Activated T-cell treated with anti-CD3 and anti-CD28 coated beads, Interleukin-2, amount 50 U/mL, for 24 hours (primary cell): ENCODE measurements at places on chromosomes 12 and 14.

DNA sequence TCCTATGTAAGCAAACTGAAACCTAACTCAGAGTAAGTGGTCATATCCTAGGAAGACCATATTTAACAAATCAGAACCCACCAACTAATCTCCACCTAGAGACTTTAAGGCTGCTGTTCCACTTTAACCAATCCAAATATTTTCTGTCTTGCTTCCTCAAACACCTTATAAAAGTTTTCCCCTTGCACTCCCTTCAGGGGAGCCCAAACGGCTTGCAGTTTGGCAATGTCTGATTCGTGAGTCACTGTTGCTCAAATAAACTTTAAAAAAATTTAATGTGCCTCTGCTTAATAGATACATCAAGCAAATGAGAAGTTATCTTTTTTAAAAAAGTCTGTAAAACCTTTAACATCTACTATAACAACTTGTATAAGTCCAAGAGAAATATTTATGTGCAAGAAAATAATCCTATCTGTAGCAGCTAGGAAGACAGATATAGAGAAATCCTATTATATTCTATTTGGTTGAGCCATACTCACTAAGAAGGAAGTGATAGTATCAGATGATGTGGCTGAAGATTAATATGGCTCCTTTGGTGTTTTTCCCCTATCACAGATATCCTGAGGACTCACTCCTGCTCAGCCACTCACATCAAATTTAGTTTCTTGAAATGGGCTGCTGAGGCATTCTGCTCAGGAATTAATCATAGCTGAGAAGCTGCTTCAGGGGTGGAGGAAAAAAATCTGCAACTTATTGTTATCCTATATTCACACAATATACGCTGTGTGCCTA lies 65.1 kb upstream of the DUSP6 start:
- DNase-seq: no peak

- DNase-seq: no peak
Observed at GRCh38 chr14:60707858-60708257, 16.3 kb downstream of the SIX4 start.

GRCh38 chr12:30098677-30099076 lies 314.9 kb upstream of the TMTC1 start:
- DNase-seq: no peak

DNA sequence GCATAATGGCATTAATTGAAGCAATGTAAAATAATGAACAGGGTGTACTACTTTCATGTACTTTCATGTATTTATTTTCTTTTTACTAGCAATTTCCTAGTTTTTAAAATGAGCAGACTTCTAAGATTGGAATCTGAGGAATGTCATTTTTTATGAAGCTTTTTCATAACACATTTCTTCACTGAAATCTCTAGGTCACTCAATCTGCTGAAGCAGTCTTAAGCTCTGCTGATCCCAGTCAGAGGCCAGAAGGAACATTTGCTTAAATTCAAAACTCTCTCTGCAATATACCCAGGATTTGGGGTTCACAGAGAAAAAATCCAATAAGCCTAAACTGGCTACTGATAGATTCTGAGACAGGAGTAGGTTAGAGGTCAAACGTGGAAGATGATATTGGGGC lies 73.6 kb upstream of the CNTN1 start:
- DNase-seq: no peak

DNA sequence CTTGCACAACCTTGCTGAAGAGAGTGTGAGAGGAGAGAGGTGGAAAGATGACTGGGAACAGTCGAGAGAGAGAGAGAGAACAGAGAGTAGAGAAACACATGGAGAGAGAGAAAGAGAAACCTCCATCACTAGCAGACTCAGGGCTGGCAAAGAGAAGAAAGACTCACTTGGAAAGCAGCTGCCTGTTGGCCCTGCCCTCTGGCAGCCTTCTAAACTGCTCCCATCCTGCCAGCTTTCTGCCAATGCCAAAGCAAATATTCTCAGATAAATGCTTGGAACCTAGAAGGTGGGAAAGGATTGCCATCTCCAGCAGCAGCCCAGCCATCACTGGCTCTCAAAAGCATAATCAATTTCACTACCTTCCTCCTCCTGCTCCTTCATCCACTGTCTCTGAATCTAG lies 107.9 kb upstream of the WSCD2 start:
- DNase-seq: no peak

- DNase-seq: peak; percentile 14
Observed at GRCh38 chr14:74507840-74508239, 14.3 kb downstream of the ISCA2 start.
